ENCODE measurements at places on chromosomes 2 and 18.

GRCh38 chr18:2244641-2245040, 326.7 kb downstream of the METTL4 start:
- no peak for DNase-seq

DNA sequence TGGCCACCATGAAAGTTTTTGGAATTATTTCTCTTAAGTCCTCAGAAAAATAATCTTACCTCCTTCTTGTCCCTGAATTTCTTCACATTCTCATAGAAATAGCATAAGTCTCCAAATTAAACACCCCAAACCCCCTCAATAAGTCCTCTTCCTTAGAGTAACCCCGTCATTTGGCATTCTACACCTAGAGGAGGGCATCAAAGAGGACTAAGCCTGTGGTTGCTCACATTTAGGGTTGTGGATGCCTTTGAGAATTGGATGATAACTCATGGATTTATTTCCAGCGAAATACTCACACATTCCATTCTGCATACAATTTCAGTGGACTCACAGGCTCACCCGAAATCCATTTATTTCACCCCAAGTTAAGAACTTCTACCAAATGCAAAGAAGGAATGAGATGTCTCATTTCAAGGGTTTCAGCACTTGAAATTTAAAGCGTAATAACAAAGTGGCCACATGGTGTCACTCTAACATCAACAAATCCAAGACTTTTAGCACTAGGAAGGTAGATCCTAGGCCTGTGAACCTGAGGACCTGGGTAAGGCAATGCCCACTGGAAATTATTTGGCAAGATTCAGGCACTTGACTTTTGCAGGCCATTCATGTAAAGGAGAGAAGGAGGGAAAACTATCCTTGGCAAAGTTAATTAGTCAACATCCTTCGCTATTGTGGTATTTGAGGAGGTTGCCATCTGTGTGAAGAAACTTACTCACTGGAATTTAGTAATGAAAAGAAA, 24.6 kb downstream of the DYTN start:
- no peak for DNase-seq

GRCh38 chr18:12394428-12394827, 13.3 kb upstream of the PRELID3A start:
- no peak for DNase-seq

GRCh38 chr2:167933097-167933814, 314.1 kb downstream of the STK39 start:
- DNase-seq: no peak

DNA sequence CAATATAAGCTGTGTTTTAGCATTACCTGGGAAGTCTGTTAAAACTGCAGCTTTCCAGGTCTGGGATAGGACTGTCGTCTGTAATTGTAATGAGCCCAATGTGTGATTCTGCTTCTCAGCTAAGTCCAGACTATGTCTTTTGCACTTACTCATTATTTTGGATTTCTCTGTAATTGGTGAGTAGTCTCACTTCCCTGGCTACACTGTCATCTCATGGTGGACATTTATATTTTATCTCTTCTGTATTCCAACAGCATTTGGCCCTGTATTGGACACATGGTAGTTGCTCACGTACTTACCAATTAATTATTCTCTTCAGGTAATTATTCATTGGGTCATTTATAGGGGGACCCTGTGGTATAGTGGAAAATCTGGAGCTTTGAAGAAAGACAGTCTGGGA, 28.0 kb downstream of the LHCGR start:
- DNase-seq: no peak

DNA sequence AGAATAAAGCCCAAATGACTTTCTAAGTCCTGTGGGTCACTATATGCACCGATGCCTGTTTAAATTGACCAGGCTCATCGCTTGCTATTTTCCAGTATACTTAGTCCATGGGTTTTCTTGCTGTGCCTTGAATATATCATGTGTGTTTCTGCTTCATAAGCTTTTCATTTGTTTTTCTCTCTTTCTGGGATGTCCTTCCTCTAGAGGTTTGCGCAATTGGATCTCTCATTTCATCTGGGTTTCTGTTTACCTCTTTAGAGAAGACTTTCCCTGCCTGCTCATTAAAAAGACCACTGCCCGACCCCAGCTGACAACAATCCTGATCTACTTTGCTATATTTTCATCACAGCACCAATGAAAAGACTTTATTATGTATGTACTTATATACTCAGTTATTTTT, 150.9 kb upstream of the CYRIA start:
- DNase-seq: no peak

DNA sequence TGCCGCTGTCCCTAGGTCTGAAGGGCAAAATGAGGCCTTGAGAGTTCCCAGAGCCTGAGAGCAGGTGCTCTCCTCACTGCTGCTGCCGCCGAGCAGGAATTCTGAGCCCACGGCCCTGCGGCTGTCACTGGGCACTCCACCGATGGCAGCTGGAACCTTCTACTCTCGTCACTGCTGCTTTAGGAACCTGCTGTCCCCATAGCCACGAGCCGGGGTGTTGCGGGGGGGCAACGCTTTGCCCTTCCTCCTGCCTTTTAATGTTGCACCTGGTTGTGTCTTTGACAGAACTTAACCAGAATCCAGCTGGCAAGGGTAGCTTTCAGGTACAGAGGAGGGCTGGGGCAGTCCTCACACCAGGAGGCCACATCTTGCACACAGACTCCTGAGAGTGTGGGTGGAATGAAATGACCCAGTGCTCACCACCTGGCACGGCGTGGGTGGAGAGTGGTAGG, 32.3 kb downstream of the NCK2 start:
- DNase-seq: no peak

All from stimulated activated CD4-positive, alpha-beta T cell treated with anti-CD3 and anti-CD28 coated beads, Interleukin-15, amount 100 ng/mL, for 48 hours (primary cell).